Inflammatory macrophage treated with lipopolysaccharide for 4 hours (primary cell): ENCODE measurements at places on chromosomes 1 and 21.

- DNase-seq: no peak
These were observed 31.5 kb upstream of the TNR start for GRCh38 chr1:175774921-175775320.

GRCh38 chr1:94723894-94724293 lies 96.3 kb upstream of the SLC44A3 start:
- peak; percentile 59 for DNase-seq

DNA sequence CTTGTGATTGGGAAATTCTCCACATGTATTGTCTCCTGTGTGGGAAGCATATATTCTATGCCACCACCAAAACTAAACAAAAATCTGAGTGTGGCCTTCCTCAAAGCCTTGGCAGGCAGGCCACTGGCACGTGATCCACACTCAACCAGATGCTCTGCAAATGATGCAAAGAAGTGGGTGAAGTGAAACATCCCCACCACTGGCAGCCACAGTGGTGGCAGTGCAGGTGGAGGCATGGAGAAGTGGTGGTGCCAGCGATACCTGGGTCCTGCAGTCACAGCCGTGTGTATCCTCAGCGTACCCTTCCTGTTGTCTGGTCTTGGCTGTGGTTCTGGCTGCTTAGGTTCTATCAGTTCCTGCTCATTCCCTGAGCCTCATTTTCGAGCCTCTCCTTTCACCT lies 65.2 kb downstream of the PLPPR5 start:
- DNase-seq: no peak

GRCh38 chr1:180631194-180631765 lies 542 bp upstream of the XPR1 start:
- no peak for DNase-seq

DNA sequence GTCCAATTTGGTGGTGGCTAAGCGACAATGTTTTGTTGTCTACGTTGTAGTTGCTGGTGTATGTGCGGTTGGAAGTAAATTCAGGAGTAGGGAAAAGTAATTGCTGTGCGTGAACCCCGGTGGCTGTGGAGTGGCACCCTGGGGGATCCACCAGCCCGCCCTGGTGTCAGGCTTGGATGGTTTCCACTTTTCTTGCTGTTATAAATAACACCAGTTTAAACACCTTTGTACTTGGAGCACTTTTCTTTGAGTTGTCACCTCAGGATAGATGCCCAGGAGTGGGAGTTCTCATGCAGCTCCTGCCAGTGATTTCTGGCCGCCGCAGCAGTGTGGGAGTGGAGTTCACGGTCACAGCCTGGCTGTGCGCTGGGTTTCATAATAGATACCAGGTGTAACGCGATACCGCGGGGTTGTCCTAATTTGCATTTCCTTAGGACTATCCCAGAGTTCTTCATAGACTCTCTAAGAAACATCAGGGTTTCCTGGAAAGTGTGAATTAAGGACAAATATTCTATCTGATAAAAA lies 12.8 kb upstream of the TMEM200B start:
- DNase-seq: no peak

DNA sequence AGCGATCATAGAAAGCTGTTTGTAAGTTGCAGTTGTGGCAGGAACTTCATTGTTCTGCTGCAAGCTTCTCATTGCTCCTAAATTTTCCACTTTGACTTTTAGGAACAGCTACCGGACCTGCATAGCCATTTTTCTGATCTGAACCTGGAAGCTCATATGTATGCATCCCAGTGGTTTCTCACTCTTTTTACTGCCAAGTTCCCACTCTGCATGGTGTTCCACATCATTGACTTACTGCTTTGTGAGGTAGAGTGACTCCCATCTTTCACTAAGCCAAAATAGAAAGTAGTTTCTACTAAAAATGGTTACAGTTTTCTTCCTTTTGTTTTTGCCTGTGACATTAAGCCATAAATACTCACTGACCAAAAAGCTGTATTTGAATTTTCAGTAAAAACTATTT lies 254.2 kb downstream of the GPR52 start:
- DNase-seq: no peak

DNA sequence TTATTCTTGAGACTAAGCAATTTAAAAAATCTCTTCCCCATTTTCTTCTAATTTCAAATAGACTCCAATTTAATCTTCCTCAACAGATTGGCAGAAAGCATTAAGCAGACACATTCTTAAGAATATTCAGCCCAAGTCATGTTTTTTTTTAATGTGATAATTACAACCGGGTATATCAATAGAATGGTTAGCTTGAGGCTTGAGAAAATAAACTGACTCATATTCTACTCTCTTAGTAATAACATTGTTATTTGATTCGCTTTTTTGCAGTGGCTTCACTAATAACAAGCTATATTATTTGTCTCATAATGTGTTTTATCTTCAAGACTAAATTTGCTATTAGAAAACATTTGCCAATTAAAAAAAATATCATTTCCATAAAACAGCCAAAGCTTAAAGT lies 488.6 kb upstream of the RGS18 start:
- DNase-seq: no peak

- no peak for DNase-seq
These were observed 6.4 kb upstream of the LRP8 start for GRCh38 chr1:53334312-53334711.

- DNase-seq: peak; percentile 23
These were observed 35.1 kb downstream of the PTPRF start for GRCh38 chr1:43565600-43566360.

DNA sequence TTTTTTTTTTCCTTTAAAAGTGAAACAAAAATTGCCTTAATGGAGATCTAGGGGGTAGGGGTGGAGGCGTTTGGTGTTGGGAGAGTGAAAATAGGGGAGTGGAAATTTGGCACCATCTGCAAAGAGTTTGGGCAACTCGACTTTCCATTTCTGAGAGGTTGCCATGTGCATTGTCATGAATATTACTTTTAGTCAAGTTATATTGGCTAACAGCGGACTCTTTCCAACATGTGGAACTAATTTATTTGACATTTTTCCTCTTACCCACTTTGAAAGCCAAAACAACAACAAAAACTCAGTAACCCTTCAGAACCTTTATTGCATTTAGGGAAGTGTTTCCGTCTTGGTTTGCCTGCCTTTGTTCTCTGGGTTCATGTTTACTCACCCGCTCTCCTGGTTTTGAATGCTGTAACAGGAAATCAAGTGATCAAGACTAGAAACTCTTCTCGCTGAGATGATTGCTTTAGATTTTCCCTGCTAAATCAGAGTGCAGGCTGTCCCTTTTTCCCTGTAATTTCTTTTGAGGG lies 70.4 kb downstream of the CACHD1 start:
- DNase-seq: peak; percentile 2

GRCh38 chr1:180854001-180854400 lies 58.7 kb upstream of the KIAA1614 start:
- no peak for DNase-seq

- DNase-seq: no peak
These were observed 55.4 kb upstream of the JAK1 start for GRCh38 chr1:65021795-65022194.

GRCh38 chr1:156964441-156964840 lies 44.0 kb downstream of the LRRC71 start:
- DNase-seq: no peak

- DNase-seq: peak; percentile 81
These were observed 5.8 kb downstream of the TTC13 start for GRCh38 chr1:230972855-230973271.

DNA sequence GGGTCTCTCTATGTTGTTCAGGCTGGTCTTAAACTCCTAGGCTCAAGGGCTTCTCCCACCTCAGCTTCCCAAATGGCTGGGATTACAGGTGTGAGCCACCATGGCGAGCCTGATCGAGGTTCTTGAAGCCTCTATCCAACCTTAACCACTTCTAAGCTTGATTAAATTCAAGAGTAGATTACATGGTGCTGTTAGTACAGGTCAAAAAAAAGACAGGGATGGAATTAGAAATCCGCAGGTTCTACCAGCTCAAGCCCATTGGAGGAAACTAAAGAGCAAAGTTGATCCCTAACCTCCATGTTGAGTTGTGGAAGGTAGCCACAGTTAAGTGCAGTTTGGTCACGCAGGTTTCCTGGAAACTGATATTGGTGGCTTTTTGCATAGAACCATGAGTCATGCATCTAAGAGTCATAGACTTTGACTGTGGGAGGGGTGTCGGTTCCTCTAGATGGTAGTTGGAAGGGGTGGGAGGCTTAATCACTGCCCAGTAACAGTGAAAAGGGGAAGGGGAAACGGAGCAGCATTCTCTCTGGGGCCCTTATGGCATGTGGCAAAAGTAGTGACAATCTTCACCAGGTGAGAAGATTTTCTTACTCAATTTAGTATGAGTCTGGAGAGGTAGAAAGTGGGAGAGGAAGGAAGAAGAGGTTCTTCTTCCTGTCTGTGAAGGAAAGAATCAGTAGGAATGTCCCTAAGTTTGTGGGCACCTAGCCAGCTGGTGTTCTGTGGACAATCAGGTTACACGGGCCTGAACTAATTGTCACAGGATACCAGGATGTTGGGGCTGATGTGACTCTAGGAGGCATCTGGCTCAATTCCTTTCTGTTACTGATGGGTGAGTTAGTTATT lies 7.0 kb downstream of the CD53 start:
- DNase-seq: peak; percentile 97

- no peak for DNase-seq
These were observed 40.3 kb downstream of the PBX1 start for GRCh38 chr1:164599272-164599671.

DNA sequence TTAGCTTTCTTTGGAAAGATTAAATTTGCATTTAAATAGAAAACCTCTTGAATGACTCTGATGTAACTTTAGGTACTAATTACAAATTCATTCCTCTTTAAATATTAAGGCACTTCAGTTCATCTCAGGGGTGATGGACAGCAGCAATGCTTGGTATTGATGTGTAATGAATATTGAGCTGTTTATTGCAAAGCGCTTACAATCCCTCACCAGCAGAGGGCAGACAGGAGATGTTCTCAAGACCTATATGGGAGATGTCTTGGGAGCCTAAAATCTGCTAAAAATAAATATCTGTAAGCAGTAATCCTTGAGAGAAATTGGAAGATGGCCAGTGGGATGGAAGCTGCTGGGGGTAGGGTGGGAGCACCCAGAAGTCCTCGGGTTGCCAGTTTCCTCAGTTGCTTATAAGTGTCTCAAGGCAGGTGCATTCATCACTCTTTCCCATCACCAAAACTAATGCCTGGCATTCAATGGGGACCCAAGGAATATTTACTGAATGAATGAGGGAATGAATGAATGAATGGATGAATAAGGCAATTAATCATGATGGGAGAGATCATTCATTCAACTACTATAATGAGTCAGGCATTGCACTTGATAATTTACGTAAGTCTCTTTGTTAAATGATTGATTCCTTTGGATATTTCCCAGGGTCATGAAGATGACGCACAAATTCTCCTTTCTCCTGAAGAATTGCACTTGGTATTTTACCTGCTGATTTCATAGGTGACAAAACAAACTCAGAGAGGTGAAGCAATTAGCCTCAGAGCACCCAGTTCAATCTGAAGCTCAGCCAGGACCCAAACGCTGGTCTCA lies 2.3 kb downstream of the KLHDC8A start:
- DNase-seq: peak; percentile 57

DNA sequence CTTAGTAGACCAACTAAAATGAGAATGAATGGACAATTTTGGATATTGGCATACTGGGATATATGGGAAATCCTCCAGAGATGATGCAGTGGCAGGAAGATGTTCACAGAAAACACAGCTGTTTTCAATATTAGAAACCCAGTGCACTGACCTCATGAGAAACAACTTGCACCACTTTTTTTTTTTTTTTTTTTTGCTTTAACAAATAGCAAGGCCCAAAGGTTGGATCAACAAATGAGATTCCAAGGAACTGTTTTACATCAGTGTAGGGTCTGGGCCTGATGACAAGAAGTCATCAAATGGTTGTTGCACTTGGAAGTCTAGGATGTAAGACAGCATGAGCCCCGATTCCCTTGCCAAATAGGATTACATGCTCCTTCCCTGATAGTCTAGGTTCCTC lies 110.7 kb downstream of the SLC25A24 start:
- no peak for DNase-seq

- no peak for DNase-seq
These were observed 214.7 kb upstream of the EDN2 start for GRCh38 chr1:41698916-41699860.

- peak; percentile 81 for DNase-seq
These were observed 2.0 kb upstream of the MARCKSL1 start for GRCh38 chr1:32337855-32338636.

- no peak for DNase-seq
These were observed 9.8 kb downstream of the SYTL1 start for GRCh38 chr1:27351541-27352107.

DNA sequence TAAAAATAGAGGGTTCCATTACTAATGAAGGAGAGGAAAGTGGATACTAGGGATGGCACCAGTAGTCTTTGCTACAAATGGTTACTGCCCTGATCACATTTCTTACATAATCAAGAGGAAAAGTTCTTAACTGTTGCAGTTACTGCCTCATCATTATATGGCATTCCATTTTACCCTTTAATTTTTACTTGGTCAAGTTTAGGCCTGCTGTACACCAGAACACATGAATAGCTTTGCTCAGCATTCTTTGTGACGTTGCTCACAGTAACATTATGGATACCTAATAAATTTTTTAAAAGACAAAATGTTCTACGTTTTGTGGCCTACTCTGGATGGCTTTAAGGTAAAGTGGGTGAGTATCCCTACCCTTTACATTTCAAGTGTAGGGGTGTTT lies 38.6 kb upstream of the CR1L start:
- DNase-seq: no peak

- DNase-seq: no peak
These were observed 90.7 kb downstream of the SYT2 start for GRCh38 chr1:202619505-202619904.

GRCh38 chr1:58714544-58714943 lies 14.7 kb upstream of the MYSM1 start:
- no peak for DNase-seq

DNA sequence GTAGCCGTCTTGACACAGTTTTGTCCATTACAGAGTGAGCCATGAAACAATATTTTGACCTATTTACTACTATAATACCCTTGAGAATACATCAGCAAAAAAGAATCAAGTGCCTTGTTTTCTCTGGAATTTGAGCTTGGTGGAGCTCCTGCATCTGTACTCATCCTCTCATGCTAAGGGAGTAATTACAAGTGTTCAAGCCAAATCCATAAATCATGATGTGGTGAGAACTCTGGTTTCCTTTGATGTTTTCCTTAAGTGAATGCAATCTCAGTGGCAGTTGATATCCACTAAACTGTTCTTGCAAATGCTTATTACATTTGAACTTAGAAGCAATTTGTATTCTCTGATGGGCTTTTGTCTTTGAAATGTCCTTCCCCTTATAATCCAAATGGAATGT lies 824.6 kb upstream of the TMPRSS15 start:
- no peak for DNase-seq

GRCh38 chr1:113073479-113073950 lies 517 bp downstream of the LRIG2 start:
- peak; percentile 62 for DNase-seq
